Kidney glomerular epithelial cell (primary cell): ENCODE measurements at places on chromosomes 16 and 17.

GRCh38 chr17:2689411-2690164 is 22.0 kb downstream of the CLUH start:
- DNase-seq = no peak

GRCh38 chr16:28865001-28865688 is 1.5 kb downstream of the SH2B1 start:
- no peak for DNase-seq

- DNase-seq = no peak
Observed at GRCh38 chr16:67477960-67478554, 2.9 kb downstream of the ATP6V0D1 start.

GRCh38 chr16:11605891-11606290 is 19.2 kb upstream of the LITAF start:
- no peak for DNase-seq

GRCh38 chr17:57073626-57074025 is 11.4 kb upstream of the AKAP1 start:
- DNase-seq = no peak

- DNase-seq = no peak
Observed at GRCh38 chr17:4823373-4824089, 9.6 kb upstream of the MINK1 start.

GRCh38 chr16:83403761-83404160 is 404.0 kb upstream of the HSBP1 start:
- DNase-seq = peak; percentile 48

- no peak for DNase-seq
Observed at GRCh38 chr16:87657621-87658192, 55.4 kb downstream of the JPH3 start.

DNA sequence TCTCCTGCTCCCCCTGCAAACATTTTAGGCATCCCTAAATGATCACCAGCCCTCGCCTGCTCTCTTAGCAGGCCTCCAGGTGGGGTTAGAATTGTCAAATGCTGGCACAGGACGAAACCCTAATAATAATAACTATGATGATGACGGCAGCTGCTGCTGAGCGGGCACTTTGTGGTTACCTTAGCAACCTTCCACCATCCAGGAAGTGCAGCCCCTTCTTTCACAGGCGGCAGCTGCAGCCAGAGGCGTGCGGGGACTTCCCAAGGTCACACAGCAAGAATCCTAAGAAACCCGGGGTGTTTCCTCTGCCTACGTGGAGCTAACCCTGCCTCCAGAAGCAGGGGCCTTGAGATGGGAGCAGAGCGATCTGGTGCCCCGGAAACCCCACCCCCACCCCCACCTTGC is 22.4 kb upstream of the EIF1 start:
- DNase-seq = peak; percentile 61

- peak; percentile 9 for DNase-seq
Observed at GRCh38 chr16:1963806-1964505, 670 bp downstream of the RPS2 start.

DNA sequence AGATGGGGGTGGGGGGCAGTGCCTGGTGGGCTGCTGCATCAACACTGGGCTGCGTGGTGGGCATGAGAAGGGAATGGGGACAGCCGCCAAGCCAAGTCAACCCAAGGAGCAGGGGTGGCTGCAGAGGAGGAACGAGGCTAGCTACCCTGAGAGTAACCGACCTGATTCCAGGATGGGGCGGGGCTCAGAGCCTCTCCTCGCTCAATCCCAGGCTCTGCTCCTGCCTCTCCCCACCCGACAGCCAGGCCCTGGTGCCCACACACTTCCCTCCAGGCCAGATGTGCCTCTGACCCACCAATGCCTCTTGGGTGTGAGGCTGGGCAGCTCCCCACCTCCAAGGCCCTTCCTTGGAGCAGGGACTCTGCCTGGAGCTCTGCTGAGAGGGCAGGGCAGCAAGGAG is 2.7 kb downstream of the NPTX1 start:
- DNase-seq = no peak

- no peak for DNase-seq
Observed at GRCh38 chr17:15649861-15650421, 30.4 kb upstream of the FBXW10B start.

- no peak for DNase-seq
Observed at GRCh38 chr16:67342616-67343015, 16.0 kb downstream of the LRRC36 start.
